Activated T-helper 1 cell treated with Interleukin-2 at 50 U/mL for 16 hours (primary cell): ENCODE measurements at places on chromosomes 16 and 17.

DNA sequence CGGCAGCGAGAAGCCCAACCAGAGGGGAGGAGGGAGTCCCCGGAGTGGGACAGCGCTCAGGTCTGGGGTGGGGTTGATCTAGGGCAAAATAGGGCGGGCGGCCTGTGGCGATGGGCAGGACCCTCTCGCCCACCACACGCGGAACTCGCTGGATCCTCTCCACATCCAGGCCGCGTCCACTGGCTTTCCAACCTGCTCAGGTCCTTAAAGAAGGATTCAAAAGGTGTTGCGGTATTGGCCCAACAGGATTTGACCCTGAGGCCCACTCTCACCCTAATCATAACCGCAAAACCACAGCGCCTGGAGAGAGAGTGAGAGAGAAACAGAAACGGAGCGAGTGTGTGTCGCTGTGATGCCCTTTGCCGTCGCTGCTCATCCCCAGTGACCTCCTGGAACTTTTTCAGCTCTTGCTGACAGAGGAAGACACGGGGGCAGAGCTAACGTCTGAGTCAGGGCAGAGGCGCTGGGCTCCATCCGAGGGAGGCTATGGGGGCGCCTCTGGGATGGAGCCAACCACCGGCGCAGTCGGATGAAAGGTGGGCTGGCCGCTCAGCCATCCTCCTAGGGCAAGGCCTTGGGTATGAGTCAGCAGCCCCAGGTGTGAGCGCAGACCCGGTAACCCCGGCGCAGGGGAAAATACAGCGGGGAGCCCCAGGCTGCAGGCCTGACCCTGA is 16.7 kb upstream of the OR1F1 start:
- DNase-seq, result no peak

DNA sequence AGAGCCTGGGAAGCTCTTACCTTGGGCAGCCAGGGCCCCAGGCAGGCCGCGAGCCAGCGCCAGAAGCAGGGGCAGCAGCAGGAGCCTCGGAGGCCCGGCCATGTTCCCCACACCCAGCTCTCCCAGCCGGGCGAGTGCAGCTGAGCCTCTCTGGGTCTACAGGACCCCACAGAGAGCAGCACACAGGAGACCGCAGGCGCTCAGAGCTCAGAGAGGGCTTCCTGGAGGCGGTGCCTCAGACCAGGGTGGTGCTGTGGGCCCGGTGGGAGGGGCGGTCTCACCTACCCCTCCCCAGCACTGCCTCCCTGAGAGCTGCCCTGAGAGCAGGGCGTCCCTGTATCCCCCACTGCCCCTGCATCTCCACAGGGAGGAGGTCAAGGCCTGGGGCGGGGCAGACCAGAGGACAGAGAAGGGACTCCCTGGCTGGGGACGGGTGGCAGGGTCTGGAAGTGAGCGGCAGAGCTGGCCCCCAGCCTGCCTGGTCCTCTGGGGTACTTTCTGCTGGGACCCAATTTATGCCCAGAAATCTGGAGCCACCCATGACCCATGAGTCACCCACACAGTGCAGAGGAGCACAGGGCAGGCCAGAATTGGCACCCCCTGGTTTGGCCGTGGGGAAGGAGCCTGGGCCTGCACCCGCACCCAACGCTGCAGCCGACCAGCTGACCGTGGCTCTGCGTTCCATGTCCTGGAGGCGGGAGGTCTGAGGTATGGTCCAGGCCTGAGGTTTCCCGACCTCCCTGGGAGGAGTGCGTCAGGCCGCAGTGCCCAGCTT is at the start of gene CD7:
Gene CD7 (minus strand): TSS at position 215 of the 775 bp plus-strand sequence. CDS start 113 bp downstream, at position 102.
- DNase-seq, result peak; percentile 51

GRCh38 chr17:77810536-77810935 is 148.0 kb upstream of the TNRC6C start:
- no peak for DNase-seq

- DNase-seq, result no peak
These were observed at the start of gene NTN1 for GRCh38 chr17:9021158-9021991. TSS of gene NTN1 (plus strand) at chr17:9021510. CDS start at chr17:9022374, 864 bp downstream.

GRCh38 chr17:69533481-69534234 is 119.2 kb downstream of the MAP2K6 start:
- no peak for DNase-seq

GRCh38 chr17:37700881-37701280 is 44.0 kb downstream of the HNF1B start:
- no peak for DNase-seq

DNA sequence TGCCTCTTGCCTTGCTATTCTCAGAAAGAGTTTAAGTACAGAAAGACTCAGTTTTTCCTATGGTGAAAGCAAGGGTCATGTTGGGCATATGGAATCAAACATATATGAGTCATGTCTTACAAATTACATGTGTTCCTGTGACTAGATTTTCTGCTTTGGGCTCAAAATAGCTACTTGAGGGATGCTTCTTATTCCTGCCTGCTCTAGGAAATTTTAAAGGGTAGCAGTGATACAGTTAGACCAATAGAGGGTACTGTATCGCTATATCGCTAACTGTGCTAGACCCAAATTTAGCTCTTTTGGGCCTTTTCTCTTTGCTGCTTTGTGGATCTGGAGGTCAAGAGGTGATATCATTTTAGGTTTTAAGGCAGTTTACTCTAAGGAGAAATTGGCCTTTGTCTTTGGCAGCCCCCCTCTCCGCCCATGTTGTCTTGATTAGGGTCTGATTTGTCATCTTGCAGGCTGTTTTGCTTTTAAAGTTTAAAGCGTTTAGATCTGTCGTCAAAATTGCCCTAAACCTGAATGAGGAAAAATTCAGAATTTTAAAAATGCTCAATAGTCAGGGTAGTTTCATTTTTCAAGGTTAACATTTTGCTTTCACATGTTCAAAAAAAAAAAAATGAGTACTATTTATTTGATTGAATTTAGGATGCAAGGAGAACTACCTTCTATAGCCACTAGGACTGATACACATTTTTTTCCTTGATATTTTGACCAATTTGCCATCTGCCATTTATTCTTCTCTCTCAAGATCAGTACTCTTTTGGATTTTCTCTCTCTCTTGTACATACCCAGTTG is 8.8 kb downstream of the NFATC3 start:
- no peak for DNase-seq

DNA sequence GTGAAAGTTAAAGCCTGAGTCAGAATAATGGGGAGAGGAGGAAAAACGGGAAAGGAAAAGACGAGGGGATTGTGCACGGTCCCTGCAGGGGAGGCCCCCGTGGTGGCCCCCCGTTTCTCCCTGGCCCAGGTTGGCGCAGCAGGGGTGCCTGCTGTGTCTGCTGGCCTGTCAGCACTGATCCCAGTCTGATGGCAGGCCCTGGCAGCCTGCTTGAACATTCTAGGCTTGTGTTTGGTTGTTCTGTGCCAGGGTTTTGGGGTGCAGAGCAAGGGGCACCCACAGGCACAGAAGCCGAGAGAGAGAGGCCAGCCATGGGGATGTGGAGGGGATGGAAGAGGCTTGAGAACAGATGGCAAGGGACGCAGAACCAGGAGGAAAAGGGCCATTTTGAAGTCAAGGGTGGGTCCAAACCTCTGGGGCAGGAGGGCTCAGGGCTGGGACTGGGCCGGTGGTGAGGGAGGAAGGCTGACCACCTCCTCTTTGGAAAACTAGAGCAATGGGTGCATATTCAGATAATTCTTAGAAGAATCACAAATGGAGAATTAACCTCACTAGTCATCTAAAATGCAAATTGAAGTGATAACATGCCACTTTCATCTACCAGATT is 35.9 kb downstream of the TBX4 start:
- no peak for DNase-seq

DNA sequence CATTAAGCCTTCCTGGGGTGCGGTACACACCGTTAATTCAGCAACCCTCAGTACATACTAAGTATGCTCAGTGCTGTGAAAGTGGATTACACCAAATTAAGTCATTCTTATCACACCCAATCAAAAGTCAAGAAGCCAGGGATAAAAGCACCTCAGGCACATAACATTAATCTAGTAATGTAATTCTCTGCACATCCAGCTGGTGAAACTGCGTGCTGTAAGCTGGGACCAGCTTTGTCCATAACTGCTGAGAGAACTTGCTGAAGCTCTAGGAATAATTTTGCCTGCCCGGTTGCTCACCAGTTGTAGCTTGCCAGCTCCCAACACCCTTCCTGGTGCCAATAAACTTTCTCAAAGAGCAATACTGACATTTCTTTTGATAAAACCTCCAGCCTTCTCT is 44.9 kb downstream of the SLC47A1 start:
- no peak for DNase-seq

- no peak for DNase-seq
These were observed 54.3 kb downstream of the MYOCD start for GRCh38 chr17:12719948-12720347.

- DNase-seq, result no peak
These were observed 5.1 kb downstream of the KRT17 start for GRCh38 chr17:41619036-41619926.

DNA sequence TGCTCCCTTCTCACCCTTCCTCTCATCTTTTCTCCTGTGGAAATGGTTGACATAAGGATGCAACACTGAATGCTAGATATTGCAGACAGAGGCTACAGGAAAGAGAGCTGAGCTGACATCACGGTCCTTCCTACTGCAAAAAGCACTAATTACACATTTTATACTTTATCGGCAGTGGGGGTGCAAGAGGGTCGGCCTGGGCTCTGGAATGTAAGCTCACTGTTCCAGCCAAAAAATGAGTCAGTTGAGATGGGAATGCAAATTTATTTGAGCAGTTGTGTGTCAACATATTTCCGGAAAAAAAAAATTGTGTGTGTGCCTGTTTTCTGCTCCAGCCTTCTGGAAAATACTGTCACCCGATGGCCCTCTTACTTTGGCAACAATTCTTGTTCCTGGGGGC is 14.1 kb upstream of the MRTFB start:
- DNase-seq, result no peak
